CD14-positive monocyte (primary cell): ENCODE measurements at places on chromosomes 3 and 15. TPM values are rescaled to one million over a fixed set of nuclear protein-coding genes. Genes with fewer than 3 reads are reported as not detected.

The MB21D2 gene
- polyA plus RNA-seq, result 0.59 TPM

The FAM43A gene
- polyA plus RNA-seq, result 6.6 TPM

The CCNB2 gene
- 0.31 TPM for polyA plus RNA-seq

The CD200R1 gene
- 9.0 TPM for polyA plus RNA-seq

DNA sequence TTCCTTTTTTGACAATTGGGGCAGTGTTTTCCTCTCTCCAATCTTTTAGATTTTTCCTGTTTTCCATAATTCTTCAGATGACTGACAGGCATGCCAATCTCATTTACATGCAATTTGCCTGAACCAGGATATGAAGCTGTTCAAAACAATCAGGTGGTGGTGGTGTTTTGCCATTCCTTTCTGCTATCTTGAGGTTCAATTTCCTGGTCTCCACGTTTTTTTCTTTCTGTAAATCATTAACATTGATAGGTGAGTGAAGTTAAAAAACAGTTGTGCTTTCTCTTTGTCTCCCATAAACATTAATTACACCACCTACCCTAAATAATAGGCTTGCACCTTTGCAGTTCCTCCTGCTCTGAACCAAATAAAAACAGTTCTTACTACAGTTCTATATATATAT is 49.1 kb downstream of the C2CD4A start:
- peaks cover 16% of the 10 kb centered on the region for H3K4me1 ChIP-seq
- no peak for DNase-seq
- H3K36me3 ChIP-seq, result no peaks in the 10 kb centered on the region

DNA sequence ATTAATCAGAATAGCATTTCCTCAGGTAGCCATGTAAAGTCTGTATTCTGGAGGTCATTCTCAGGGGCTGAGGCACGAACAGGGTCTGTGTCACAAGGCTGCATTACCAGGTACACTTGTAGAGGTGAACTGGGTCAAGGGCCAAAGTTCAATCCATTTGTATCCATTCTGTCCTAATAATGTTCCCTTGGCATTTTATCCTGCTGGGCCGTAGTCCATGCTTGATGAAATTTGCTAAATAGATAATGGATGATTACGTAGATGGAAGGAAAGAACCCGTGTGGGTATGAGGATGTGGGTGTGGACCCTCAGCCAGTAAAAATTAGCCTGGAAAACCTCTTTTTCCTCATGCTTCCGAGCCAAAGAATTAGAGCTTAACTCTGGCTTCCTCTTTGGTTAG is 785.9 kb downstream of the GRM7 start:
- no peaks in the 10 kb centered on the region for H3K36me3 ChIP-seq
- no peak overlapping the region for H3K4me3 ChIP-seq
- no peak for DNase-seq
- H3K27ac ChIP-seq, result no peak overlapping the region

DNA sequence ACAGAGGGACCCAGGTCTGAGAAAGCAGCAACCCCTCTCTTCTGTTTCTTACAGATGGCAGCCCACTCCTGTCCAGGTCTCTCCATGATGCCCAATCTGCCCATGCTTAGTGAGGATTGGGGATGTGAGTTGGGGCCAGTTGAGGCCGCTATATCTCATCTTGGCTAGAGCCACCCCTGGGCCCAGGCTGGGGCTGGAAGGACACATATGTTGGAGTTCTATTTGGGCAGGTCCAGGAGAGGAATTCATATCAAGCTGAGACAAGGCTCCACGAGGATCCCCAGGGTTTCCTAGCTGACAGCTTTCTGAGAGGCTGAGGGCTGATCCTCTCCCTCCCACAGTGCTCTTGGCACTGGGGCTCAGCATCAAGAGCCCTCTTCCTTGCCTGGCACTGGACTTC is 11.4 kb downstream of the TGM5 start:
- no peak overlapping the region for H3K4me3 ChIP-seq
- H3K27me3 ChIP-seq, result peaks cover 3% of the 10 kb centered on the region
- no peak overlapping the region for H3K27ac ChIP-seq

GRCh38 chr15:67835297-67836133 is 4.3 kb downstream of the RNU6-1 start:
- no peak for DNase-seq
- H3K27me3 ChIP-seq, result peaks cover 51% of the 10 kb centered on the region
- H3K36me3 ChIP-seq, result no peaks in the 10 kb centered on the region
- peaks cover 50% of the 10 kb centered on the region for H3K4me1 ChIP-seq
- H3K4me3 ChIP-seq, result peak overlapping the region; percentile 71

DNA sequence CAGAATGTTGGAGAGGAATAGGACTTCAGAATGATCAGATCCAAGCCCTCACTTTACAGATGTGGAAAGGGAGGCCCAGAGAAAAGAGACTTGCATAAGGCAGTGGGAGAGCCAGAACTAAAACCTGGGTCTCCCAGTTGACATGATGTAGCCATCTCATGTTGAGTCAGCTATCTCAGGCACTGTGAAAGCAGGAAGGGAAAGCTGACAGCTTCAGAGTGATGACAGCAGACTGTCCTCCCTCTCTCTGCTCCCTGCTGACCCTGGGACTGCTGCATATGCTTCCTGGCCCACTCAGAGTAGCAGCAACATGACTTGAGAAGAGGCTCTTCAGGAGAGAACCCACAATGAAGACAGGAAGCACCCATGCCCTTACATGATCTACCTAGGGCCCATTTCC is 14.7 kb downstream of the FHIT start:
- no peaks in the 10 kb centered on the region for H3K4me1 ChIP-seq
- no peak overlapping the region for H3K27ac ChIP-seq
- no peak for DNase-seq
- H3K36me3 ChIP-seq, result no peaks in the 10 kb centered on the region
- H3K4me3 ChIP-seq, result no peak overlapping the region

DNA sequence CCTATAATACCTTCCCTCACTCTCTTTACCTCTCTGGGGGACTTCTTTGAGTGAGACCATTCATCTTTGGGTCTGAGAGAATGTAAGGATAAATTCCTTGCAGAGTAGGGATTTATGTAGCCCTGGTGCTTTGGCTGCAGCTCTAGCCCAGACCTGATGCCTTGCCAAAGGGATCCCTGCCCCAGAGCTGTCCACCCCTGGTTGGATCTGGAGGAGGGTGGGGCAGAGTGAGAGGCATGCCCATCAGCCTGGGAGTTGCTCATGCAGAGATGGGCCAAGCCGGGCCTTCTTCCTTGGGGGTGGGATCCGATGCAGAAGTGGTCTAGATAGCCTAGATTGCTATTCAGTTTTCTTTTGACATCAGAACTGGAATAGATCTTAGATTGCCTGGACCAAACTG is 31.5 kb downstream of the RTP1 start:
- DNase-seq, result no peak
- H3K27ac ChIP-seq, result no peak overlapping the region
- H3K4me1 ChIP-seq, result no peaks in the 10 kb centered on the region
- no peaks in the 10 kb centered on the region for H3K27me3 ChIP-seq
- no peak overlapping the region for H3K4me3 ChIP-seq

GRCh38 chr3:142981108-142981507 is 17.6 kb upstream of the PAQR9 start:
- no peak for DNase-seq
- H3K27ac ChIP-seq, result no peak overlapping the region
- no peaks in the 10 kb centered on the region for H3K36me3 ChIP-seq
- no peaks in the 10 kb centered on the region for H3K27me3 ChIP-seq
